ENCODE measurements at places on chromosomes 16 and 17.
A peak's percentile ranks its signal among the peaks of the same experiment; 100 is the strongest.

GRCh38 chr16:65414284-65414984 is 292.6 kb upstream of the CDH11 start:
- peak; percentile 90 for DNase-seq

DNA sequence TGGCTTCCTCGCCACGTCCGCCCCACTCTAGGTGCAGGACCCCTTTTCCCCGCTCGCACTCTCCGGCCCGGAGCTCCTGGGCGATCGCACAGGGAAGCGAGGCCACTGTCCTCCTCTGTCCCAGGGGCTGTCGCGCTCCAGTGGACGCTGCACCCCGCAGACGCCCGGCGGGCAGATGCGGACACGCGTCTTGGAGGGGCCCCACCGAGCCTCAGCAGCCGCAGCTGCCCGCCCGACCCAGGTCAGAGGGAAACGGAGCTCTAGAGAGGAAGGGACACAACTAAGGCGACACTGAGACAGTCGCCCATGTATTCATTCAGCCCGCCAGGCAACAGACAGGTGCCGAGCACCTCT is 726 bp upstream of the SLC13A5 start:
- no peak for DNase-seq

DNA sequence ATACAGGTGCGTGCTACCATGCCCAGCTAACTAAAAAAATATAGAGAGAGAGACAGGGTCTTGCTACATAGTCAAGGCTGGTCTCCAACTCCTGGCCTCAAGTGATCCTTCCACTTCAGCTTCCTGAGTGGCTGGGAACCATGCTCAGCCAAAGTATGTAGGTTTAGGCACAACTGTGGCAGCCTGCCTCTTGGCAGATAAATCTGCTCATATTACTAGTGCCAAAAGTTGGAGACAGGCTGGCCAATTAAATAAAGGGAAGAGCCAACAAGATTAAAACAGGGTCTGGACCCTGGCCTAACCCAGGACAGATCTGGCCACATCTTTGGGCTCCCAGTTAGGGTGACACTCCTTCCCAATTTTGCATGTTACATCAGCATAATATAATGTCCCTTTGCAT is 151.7 kb downstream of the CBLN1 start:
- no peak for DNase-seq

GRCh38 chr17:79979221-79979741 is 56.4 kb downstream of the TBC1D16 start:
- no peak for DNase-seq

DNA sequence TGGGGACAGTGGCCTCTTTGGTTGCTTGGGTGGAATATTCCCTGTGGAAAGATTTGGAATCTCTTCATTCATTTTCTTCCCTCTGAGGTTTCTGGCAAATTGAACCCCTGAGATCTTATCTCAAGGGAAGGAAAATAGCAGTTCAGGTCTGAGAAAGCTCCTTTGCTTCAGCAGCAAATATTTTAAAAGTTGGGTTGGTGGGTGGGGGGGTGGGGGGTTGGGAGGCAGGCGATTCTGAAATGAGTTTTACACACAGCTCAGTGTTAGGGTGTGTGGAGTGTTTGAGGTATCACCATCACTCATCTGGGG is 6.8 kb downstream of the TBX2 start:
- DNase-seq: no peak

DNA sequence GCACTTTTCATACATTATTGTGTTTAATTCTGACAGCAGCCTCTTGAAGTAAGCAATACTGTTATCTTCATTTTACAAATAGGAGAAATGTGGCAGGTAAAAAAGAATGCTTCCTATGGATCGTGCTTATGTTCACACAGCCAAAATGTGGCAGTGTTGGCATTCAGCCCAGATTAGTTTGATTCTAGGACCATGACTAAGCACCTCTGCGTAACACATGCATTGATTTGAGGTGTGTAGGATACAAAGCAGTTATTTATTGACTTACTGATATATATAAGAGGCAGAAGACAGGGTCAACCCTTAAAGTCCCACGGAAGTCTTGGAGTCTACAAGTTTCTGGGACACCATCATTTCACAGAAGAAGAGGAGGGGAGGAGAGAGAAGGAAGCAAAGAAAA is 1144.4 kb upstream of the GOT2 start:
- DNase-seq: no peak

- peak; percentile 0 for DNase-seq
Measured at GRCh38 chr16:63981639-63982038, 1140.2 kb downstream of the CDH11 start.

- DNase-seq: no peak
Measured at GRCh38 chr17:39462631-39463375, 1.5 kb downstream of the CDK12 start.

GRCh38 chr16:79090966-79091365 is 509.6 kb downstream of the MAF start:
- DNase-seq: no peak

DNA sequence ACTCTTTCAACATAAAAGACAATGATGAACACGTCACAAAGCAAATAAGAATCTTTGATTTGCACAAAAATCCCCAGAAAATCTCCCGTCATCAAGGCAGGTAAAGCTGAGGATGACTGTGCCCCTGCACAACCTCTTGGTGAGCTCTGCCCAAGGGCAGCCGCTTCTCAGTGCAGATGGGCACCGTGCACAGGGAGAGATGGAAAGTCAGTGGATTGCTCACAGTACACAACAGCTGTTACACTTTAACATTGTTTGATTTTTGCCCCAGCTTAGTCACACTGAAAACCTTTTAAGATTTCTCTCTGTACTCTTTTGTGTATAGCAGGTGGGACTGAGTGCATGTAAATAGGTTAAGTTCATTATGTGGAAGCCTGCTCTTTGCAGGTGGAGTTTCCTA is 104.2 kb downstream of the CDK5R1 start:
- no peak for DNase-seq

DNA sequence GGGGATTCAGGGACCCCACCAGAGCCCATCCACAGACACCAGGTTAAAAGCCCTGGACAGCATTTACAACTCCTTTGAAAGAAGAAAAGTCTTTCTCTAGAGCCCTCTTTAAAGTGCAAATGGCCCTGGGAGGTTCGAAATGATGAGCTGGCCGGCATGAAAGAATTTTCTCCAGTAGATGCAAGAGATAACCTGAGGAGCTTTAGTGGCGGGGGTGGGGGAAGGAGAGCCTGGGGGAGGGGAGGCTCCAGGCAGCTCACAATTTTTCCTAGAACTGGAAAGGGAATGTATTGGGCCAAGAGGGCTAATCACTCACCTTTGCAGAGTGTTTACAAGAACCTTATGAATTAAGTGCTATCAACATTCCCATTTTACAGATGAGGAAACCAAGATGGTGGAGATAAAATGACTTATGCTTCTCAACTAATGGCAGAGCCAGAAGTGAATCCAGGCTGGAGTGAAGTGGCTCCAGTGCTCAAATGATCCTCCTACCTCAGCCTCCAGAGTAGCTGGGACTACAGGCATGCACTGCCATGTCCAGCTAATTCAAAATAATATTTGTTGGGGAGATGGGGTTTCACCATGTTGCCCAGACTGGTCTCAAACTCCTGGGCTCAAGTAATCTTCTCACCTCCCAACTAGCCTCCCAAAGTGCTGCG is 4.2 kb upstream of the CDH1 start:
- DNase-seq: no peak

- no peak for DNase-seq
Measured at GRCh38 chr17:37463039-37463438, 26.7 kb upstream of the DUSP14 start.

GRCh38 chr17:4551796-4552525 is 3.2 kb downstream of the MYBBP1A start:
- no peak for DNase-seq

GRCh38 chr16:84326545-84326944 is 31.9 kb downstream of the WFDC1 start:
- no peak for DNase-seq

DNA sequence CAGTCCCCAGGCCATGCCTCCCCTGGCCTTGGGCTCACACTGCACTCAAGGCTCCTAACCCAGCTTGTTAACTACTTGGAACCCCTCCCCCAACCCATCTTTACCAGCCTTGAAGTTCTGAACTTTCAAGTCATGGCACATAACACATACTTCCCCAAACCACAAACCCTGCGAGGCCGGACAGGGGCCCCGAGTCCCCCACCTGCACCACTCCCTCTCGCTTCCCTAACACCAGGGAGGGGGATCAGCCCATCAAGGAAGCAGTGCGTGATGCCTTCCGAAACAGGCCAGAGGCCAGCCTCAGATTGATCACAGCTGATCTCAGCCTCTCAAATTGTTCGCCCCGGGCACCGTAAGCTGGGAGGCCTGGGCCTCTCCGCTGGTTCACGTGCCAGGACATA is 3.0 kb upstream of the NLRC3 start:
- peak; percentile 30 for DNase-seq

DNA sequence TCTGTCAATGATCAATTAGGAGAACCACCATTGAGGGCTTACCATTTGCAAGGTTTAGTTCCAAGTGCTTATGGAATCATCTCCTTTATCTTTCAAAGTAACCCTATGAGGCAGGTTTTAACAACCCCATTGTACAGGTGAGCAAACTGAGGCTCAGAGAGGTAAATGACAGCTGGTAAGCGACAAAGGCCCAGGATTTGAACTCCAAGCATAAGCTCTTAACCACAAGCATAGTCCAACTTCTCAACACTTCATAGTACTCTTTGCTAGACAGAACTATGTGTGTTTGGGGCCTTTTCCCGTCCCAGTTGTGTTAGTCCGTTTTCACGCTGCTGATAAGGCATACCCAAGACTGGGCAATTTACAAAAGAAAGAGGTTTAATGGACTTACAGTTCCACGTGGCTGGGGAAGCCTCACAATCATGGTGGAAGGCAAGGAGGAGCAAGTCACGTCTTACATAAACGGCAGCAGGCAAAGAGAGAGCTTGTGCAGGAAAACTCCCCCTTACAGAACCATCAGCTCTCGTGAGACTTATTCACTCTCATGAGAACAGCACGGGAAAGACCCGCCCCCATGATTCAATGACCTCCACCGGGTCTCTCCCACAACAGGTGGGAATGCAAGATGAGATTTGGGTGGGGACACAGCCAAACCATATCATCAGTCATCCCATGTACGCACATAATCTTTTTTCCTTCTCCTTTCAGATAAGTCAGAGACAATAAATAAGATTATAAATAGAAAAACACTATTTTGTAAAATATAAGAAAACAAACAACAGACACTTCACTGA is 6.4 kb downstream of the RPH3AL start:
- DNase-seq: no peak

GRCh38 chr16:11794447-11794846 is 2.6 kb downstream of the ZC3H7A start:
- no peak for DNase-seq

GRCh38 chr17:76576189-76576588 is 9.5 kb downstream of the ST6GALNAC2 start:
- DNase-seq: no peak

GRCh38 chr17:61221597-61222471 is 177.8 kb upstream of the TBX2 start:
- peak; percentile 58 for DNase-seq

- no peak for DNase-seq
Measured at GRCh38 chr17:76272541-76273444, 7.6 kb downstream of the UBALD2 start.

DNA sequence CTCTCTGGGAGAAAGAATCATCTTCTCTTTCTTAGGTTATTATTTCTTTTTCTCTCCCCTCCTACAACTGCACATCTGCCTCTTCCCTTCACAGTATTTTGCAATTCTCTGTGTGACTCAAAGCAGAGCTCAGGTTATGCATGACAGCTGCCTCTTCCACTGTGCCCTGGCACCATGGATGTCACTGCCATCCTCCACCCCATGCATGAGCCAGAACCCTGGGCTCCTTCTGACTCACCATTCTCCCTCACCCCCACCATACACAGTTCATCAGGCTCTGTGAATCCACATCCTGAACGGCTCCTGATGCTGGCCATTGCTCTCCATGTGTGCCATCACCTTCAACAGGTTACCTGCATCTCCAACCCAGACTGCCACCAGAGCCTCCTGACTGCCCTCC is 23.9 kb downstream of the CA10 start:
- no peak for DNase-seq

DNA sequence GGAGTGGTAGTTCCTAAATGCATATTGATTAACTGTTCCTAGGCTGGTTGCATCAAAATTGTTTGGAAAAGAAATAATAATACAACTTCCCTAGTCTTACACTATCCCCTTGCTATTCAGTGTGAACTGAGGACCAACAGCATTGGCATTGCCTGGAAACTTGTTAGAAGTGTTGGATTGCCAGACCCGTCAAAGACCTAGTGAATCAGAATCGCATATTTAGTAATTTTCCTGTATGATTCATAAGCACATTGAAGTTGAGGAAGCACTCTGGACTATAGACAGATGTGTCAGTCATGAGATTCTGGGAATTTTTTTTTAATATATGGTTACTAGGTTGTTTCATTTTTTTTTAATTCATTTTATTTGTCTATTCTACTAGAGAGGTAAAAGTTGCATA is 34.7 kb upstream of the KCNJ16 start:
- DNase-seq: peak; percentile 55

DNA sequence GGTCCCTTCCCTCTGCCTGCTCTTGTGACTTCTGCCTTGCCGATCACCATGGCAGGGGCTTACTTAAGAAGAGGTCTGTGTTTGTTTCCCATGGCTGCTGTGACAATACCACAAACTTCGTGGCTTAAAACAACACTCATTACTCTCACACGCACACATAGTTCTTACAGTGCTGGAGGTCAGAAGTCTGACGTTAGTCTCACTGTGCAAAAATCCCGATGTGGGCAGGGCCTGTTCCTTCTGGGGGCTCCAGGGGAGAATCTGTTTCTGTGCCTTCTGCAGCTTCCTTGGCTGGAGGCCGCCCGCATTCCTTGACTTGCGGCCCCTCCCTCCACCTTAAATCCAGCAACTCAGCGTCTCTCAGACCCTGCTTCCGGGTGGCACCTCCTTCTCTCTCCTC is 249.2 kb upstream of the GSE1 start:
- peak; percentile 96 for DNase-seq

GRCh38 chr16:528111-529011 is 849 bp downstream of the CAPN15 start:
- DNase-seq: peak; percentile 87

GRCh38 chr16:85206472-85207356 is 94.4 kb upstream of the CIBAR2 start:
- no peak for DNase-seq

- DNase-seq: peak; percentile 56
Measured at GRCh38 chr16:8660841-8661301, 13.5 kb upstream of the ABAT start.

DNA sequence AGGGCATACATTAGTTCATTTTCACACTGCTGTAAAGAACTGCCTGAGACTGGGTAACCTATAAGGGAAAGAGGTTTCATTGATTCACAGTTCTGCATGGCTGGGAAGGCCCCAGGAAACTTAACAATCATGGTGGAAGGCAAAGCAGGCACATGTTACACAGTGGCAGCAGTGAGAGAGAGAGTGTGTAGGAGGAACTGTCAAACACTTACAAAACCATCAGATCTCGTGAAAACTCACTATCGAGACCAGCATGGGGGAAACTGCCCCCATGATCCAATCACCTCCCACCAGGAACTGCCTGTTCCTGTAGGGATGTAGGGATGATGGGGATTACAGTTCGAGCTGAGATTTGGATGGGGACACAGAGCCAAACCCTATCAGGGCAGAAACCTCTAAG is 17.2 kb downstream of the NUBP1 start:
- no peak for DNase-seq

GRCh38 chr16:56143666-56144065 is 47.6 kb upstream of the GNAO1 start:
- no peak for DNase-seq

- no peak for DNase-seq
Measured at GRCh38 chr17:39813631-39814030, 50.5 kb downstream of the IKZF3 start.
